Activated naive CD8-positive, alpha-beta T cell treated with anti-CD3 and anti-CD28 coated beads for 36 hours (primary cell): ENCODE measurements at places on chromosomes 2 and 18.

GRCh38 chr2:28678175-28678855, 73.3 kb upstream of the PPP1CB start:
- no peak for DNase-seq

DNA sequence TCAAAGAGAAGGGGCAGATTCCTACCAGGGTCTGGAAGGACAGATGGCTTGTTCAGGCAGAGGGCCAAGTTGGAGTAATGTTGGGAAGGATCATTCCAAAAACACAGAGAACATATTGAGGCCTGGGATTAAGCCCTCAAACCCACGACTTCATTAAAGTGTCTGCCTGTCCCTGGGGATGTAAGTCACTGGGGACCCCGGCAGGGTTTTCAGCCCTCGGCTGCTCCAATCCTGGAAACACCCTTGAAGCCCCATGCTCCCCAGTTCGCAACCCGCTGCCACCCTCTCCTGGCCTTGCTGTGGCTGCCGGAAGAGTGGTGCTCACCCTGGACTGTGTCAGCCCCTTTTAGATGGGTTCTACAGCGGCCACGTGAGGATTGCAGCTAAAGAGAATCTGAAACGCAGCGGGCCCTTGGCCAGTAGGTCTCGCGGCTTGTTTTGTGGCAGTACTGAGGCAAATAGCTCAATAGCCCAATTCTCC, 79.9 kb downstream of the EPAS1 start:
- DNase-seq = no peak

GRCh38 chr18:67310826-67311225, 205.7 kb downstream of the DSEL start:
- DNase-seq = no peak

- DNase-seq = no peak
Measured at GRCh38 chr2:128187032-128187654, 96.1 kb downstream of the UGGT1 start.

- DNase-seq = no peak
Measured at GRCh38 chr2:191601060-191601459, 76.9 kb upstream of the NABP1 start.

GRCh38 chr2:158255257-158255656, 153.6 kb downstream of the UPP2 start:
- DNase-seq = no peak
